Cardiac septum (tissue), 1 donor: ENCODE measurements at places on chromosomes 6 and 20. TPM values are rescaled to one million over a fixed set of nuclear protein-coding genes. Genes with fewer than 3 reads are reported as not detected.

The EDN3 gene
- not detected for total RNA-seq

The CTCFL gene
- total RNA-seq, result not detected

The KHDC3L gene
- not detected for total RNA-seq

The USP49 gene
- 1.7 TPM for total RNA-seq

The C20orf141 gene
- not detected for total RNA-seq

The LY6G6D gene
- not detected for total RNA-seq

The PRDM13 gene
- not detected for total RNA-seq
